ENCODE measurements at places on chromosomes 12 and 14. TPM values are rescaled to one million over a fixed set of nuclear protein-coding genes. Genes with fewer than 3 reads are reported as not detected.
A peak's percentile ranks its signal among the peaks of the same experiment; 100 is the strongest.

The LHX5 gene
- total RNA-seq, result not detected

DNA sequence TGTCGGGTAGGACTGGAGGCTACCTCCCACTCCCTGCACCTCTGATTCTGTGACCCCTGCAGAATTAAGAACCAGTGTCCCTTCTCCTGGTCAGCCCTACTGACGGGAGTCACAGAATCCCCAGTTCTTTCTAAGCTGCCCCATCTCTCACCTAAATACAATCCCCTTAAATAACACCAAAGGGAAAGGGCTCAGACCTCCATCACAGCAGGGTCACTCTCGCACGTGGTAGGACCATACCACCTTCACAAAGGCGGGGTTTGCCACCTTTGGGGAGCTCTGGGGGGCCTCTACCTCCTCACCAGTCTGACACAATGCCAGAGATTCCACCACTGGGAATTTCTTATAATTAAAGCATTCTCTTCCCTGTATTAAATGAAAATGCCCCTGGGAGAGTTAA lies 35.6 kb downstream of the DAD1 start:
- DNase-seq, result no peak
- no peak overlapping the region for H3K4me3 ChIP-seq
- no peaks in the 10 kb centered on the region for H3K36me3 ChIP-seq

DNA sequence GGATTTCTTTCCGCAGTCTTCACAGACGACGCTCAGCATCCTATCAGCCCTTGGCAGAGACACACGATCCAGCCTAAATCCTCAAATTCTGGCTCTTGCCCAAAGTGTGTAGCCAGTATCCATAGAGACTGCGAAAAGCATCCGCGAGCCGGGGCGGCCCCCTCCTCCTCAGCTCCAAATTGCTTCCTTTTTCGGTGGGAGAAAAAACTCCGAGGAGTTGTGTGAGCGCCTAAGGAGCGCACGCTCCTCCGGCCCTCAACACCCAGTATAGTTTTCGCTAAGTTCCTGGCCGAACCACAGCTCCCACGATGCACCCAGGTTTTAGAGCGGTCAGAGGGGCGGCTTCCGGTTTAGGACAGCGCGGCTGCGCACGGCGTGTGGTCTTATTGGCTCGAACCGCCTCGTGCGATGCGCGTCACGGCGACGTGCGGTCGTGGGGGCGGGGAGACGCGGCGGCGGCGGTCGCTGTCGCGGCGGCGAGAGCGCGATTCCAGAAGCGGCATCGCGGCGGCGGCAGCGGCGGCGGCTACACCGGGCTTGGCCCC lies at the start of gene ADIPOR2:
Gene ADIPOR2, plus strand, starts transcription at position 493 of the 545 bp plus-strand sequence. CDS start 63,274 bp downstream, outside the sequence.
- H3K4me3 ChIP-seq, result peak within 1 kb of the TSS; percentile 99
- H3K27me3 ChIP-seq, result no peaks in the 10 kb centered on the region
- no peaks in the 10 kb centered on the region for H3K36me3 ChIP-seq
- peak within 1 kb of the TSS; percentile 97 for H3K27ac ChIP-seq

DNA sequence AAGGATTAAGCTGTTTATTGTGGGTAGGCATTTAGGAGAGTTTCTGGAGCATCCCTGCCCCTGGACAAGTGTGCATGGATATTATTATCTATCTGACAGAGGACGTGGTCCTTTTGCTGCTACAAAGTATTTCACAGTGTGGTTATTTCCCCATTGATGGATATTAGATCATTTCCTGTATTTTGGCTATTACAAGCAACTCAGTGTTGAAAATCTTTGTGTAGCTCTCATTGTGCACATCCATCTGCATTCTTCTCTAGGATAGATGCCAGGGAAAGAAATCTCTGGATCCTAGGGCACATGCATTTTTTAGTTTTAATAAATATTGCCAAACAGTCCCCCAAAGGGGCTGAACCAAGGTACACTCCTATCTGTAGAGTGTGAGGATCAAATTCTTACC lies 154.3 kb upstream of the SRRM4 start:
- H3K4me3 ChIP-seq, result no peak overlapping the region
- no peak overlapping the region for H3K27ac ChIP-seq
- no peaks in the 10 kb centered on the region for H3K27me3 ChIP-seq
- H3K4me1 ChIP-seq, result no peaks in the 10 kb centered on the region

- no peaks in the 10 kb centered on the region for H3K27me3 ChIP-seq
- H3K4me3 ChIP-seq, result no peak overlapping the region
- H3K36me3 ChIP-seq, result no peaks in the 10 kb centered on the region
Observed at GRCh38 chr12:107329569-107330324, 236.4 kb upstream of the CRY1 start.

All from transverse colon (tissue), 4 donors.